ENCODE measurements at places on chromosomes 6 and 20.

DNA sequence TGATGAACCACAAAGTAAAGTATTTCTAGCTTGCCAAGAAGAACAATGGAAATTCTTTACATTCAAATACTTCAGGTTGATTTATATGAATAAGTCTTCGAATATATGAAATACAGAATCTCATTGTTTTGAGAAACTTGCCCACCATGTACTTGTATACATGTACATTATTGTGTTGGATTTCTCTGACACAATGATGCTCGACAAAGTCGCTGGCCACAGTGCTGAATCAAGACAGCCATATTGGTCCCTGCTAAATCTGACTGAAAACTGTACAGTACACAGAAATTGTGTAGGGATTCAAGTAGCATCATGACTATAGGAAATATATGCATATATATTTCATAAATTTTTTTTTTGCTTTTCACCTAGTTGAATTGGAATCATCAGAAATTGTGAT lies 13.1 kb upstream of the LIN28B start:
- DNase-seq, result no peak

DNA sequence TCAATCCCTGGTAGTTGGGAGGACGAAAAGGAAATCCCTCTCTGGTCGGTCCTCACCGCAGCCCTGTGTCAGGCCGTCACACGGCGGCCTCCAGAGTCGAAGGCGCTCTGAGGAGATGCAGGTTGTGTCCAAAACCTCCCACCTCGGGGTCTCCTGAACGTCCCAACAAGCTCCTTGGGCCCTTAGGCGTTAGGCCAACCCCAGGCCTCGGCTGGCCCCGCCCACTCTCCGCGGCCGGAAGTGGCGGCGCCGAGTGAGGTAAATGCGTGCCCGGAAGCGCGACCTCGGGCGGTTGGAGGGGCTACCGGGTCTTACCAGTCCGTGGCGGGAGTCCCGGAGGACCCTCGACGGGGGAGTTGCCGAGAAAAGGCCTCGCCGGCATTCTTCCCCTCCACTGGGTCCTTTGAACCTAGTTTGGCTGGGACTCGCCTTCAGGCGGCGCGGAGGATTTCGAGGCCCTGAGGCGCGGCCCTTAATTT lies at the start of gene TDRD6:
Gene TDRD6, plus strand, starts transcription at position 267 of the 479 bp plus-strand sequence. CDS start 244 bp downstream, outside the sequence.
- DNase-seq, result no peak

GRCh38 chr20:11207749-11208502 lies 534.1 kb upstream of the JAG1 start:
- no peak for DNase-seq

DNA sequence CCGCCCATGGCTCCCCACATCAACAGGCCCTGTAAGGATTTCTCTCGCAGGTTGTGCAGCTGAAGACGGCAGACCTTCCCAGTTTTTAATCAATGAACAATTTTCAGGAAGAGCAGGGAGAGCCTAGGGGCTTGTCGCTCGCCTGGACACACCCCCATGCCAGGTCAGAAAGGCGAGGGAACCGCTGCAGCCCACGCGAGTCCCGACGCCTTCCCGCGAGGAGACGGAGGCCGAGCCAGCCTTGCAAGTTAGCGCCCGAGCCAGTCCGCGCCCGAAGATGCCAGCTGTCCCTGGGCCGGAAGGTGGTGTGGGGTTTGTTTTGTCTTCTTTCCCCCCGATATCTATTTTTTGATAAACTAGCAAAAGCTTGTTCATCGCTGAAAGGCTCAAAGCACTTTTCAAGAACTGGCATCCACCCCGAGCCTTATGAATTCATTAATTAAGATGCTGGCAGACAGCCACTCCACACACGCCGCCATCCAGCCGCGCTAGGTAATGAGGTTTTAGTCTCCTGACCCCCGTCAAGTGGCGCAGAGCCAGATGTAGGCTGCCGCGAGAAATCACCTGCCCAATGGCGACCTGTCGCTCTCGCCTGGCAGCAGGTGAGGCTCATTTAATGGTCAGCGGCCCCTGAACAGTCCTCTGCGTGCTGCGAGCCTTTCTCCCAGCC lies 6.6 kb downstream of the CCDC167 start:
- DNase-seq, result no peak

DNA sequence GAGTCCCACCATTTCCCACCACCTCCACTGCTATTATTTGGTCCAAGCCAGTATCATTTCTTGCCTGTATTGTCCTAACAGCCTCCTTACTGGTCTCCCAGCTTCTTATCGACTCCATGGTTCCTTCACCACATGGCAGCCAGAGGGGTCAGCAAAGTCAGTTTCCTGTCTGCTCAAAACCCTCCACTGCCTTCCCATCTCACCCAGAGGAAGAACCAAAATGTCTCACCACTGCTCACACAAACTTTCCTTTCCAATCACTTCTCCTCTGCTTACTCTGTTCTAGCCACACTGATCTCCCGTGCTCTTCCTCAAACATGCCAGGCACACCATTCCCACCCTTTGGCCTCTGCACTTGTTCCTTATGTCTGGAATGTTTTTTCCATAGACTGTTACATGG lies 39.7 kb downstream of the BCL2L1 start:
- DNase-seq, result no peak

- DNase-seq, result no peak
These were observed 10.0 kb upstream of the LATS1 start for GRCh38 chr6:149727793-149728498.
